Breast epithelium (tissue), 4 donors: ENCODE measurements at places on chromosomes 3 and 15. TPM values are rescaled to one million over a fixed set of nuclear protein-coding genes. Genes with fewer than 3 reads are reported as not detected.

GRCh38 chr3:122313281-122313680 lies 11.8 kb upstream of the CSTA start:
- no peaks in the 10 kb centered on the region for H3K27me3 ChIP-seq
- H3K36me3 ChIP-seq: no peaks in the 10 kb centered on the region
- no peak overlapping the region for H3K4me3 ChIP-seq
- no peaks in the 10 kb centered on the region for H3K4me1 ChIP-seq
- H3K27ac ChIP-seq: no peak overlapping the region

- H3K27ac ChIP-seq: no peak overlapping the region
- H3K27me3 ChIP-seq: no peaks in the 10 kb centered on the region
- no peaks in the 10 kb centered on the region for H3K4me1 ChIP-seq
- H3K4me3 ChIP-seq: no peak overlapping the region
- no peaks in the 10 kb centered on the region for H3K36me3 ChIP-seq
- DNase-seq: no peak
These were observed 3.5 kb downstream of the CHRM5 start for GRCh38 chr15:33971811-33972210.

DNA sequence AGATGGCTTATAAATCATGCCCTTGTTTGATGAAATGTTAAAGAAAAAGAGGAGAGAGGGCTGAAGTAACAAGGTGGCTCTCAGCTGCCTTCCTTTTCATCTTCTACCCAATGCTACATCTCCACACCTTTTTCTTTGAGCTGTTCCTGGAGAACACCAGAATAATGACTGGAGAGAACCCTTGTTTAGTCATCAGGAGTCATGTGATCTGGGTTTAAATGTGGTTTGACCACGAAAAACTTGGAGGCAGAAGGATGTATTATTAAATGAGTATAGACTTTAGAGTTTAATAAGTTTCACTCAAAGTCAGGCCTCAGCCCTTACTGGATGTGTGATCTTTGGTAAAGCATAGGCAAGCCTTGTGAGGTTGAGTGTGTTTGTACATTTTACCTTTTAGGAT lies 230.3 kb upstream of the TBL1XR1 start:
- no peak overlapping the region for H3K4me3 ChIP-seq
- no peaks in the 10 kb centered on the region for H3K27me3 ChIP-seq
- DNase-seq: no peak
- H3K36me3 ChIP-seq: no peaks in the 10 kb centered on the region
- no peaks in the 10 kb centered on the region for H3K4me1 ChIP-seq

DNA sequence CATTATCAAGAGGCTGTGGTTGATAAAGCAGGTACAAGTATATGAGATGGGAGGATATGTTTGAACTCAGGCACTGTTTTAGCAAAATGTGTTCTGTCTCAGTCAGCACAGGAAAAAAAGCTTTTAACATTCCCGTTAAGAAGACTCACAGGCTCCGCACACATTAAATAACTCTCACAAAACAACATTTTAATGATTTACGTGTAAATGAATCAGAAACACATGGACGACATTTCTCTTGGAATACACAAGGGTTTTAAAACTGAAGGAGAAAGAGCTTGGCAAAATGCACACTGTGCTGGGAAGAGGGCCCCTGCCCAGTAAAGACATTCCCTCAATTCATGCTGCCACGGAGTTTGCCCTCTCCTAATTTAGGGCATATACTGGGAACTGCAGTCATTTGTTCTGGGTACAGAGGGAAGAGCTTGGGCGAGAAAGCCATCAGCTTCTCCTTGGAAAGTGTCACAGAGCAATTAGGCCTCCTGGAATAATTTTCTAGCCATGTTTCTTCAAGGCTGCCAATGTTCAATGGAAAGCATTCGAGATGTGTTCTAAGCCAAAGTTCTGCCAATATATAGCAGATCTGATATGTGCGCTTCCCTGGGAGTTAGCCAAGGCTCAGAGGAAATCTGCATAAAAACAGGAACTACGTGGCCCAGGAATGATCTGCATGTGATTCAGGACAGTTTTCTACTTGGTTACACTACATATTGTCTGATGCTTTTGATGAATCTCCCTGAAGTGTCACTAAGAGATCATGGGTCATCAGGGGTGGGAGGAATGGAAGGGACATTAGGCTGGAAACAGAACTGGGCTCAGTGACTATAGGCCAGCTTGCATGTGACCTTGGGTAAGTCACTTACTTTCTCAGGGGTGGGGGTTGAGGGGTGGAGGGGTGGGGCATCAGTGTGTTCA lies 2.2 kb upstream of the MASP1 start:
- H3K27me3 ChIP-seq: no peaks in the 10 kb centered on the region
- no peak overlapping the region for H3K4me3 ChIP-seq
- H3K4me1 ChIP-seq: no peaks in the 10 kb centered on the region
- no peak overlapping the region for H3K27ac ChIP-seq
- no peaks in the 10 kb centered on the region for H3K36me3 ChIP-seq

GRCh38 chr3:14605067-14605466 lies 46.5 kb upstream of the CCDC174 start:
- H3K4me3 ChIP-seq: no peak overlapping the region
- peaks cover 4% of the 10 kb centered on the region for H3K27me3 ChIP-seq
- no peak overlapping the region for H3K27ac ChIP-seq

- no peaks in the 10 kb centered on the region for H3K36me3 ChIP-seq
- H3K27ac ChIP-seq: no peak overlapping the region
- DNase-seq: no peak
- H3K4me3 ChIP-seq: no peak overlapping the region
These were observed 388.2 kb downstream of the LPP start for GRCh38 chr3:188542196-188542595.

- H3K27ac ChIP-seq: no peak overlapping the region
- no peaks in the 10 kb centered on the region for H3K36me3 ChIP-seq
- no peaks in the 10 kb centered on the region for H3K27me3 ChIP-seq
- H3K4me1 ChIP-seq: no peaks in the 10 kb centered on the region
These were observed 413.9 kb downstream of the EPHA3 start for GRCh38 chr3:89521328-89521727.

DNA sequence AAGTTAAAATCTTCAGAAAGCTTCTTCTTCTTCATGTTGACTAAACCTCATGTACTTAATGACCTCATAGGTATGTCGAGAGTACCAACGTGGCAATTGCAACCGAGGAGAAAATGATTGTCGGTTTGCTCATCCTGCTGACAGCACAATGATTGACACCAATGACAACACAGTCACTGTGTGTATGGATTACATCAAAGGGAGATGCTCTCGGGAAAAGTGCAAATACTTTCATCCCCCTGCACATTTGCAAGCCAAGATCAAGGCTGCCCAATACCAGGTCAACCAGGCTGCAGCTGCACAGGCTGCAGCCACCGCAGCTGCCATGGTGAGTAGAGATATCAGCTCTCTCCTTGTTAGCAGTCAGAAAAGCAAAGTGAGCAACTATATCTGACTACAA lies 176.5 kb downstream of the MBNL1 start:
- no peaks in the 10 kb centered on the region for H3K27me3 ChIP-seq
- DNase-seq: no peak
- H3K4me1 ChIP-seq: no peaks in the 10 kb centered on the region
- H3K27ac ChIP-seq: no peak overlapping the region
- H3K4me3 ChIP-seq: no peak overlapping the region

DNA sequence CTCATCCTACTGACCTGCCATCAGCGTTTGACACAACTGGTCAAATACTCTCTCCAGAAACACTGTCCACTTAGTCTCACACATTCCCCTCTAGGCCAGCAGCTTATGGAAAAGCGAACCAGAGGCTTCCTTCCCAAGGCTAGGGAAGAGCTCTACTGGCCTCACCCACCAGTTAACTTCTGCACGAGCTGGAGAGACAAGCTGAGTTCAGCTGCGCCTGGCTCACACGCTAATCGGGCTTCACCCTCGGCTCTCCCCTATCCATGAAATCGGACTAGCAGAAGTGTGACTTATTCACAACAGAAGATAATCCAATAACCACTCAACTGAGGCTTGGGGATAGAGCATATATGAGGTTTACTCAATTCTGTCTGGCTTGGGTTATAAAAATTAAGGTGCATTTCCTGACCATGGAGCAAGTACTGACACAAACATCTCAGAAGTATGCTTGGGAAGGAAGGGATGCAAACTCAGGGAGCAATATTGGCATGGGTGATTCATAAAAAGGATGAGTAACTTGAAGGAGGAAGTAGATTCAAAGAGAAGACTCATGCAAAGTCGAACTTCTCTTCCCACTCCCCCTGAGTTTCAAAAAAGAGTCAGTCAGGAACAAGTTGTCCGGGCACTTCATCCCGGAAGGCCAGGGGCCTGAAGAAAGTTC lies 73.1 kb downstream of the XXYLT1 start:
- no peaks in the 10 kb centered on the region for H3K4me1 ChIP-seq
- H3K36me3 ChIP-seq: no peaks in the 10 kb centered on the region
- no peak overlapping the region for H3K27ac ChIP-seq

DNA sequence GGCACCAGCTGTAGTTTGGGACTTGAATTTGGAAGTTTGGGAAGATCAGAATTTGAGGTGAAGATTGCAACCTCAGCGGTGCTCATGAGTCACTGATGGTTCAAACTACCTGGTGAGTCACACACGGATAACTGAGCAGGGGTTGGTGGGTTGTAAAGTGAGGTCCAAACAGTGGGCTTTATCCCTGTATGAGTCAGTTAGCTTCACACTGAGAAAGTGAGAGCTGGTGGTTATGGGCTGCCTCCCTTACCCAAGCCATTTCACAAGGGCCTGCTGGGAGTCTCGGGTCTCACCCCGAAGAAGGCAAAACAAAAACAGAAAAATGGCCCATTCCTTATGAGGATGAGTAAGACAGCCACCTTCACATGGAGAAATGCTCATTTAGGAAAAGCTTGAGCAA lies 77.0 kb downstream of the ITGA11 start:
- H3K36me3 ChIP-seq: no peaks in the 10 kb centered on the region
- H3K27ac ChIP-seq: peak overlapping the region; percentile 18
- no peak for DNase-seq
- H3K4me1 ChIP-seq: peaks cover 5% of the 10 kb centered on the region

DNA sequence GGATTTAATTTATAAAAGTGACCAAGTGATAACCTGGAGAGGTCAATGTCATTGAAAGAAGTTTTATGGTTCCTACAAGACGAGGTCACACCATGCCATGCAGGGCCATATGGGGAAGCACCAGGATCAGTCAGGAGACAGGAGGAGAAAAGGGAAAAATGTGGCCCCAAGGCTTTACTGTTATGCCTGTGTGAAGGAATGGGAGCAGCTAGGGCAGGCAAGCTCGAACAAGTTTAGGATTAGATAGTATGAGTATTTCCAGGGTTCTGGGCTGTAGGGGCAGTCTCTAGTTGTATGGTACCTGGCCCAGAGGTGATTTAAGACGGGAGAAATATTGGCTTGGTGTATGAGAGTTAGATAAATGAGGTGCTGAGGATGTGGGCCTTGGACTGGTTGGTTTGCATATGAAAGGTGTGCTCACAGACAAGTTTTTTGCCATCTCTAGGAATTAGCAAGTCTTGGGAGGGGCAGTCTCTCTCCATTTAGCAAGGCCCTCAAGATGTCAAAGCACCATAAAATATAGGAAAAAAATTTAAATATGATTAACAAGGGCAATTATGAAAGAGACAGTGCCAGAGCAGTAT lies 36.3 kb upstream of the DCLK3 start:
- no peaks in the 10 kb centered on the region for H3K36me3 ChIP-seq
- no peaks in the 10 kb centered on the region for H3K4me1 ChIP-seq
- no peak overlapping the region for H3K4me3 ChIP-seq

GRCh38 chr15:89751748-89752147 lies 699 bp upstream of the MESP1 start:
- H3K4me1 ChIP-seq: peaks cover 13% of the 10 kb centered on the region
- H3K27me3 ChIP-seq: no peaks in the 10 kb centered on the region
- no peaks in the 10 kb centered on the region for H3K36me3 ChIP-seq
- H3K4me3 ChIP-seq: no peak overlapping the region

GRCh38 chr3:78941587-78941986 lies 826.2 kb downstream of the ROBO1 start:
- DNase-seq: no peak
- H3K4me3 ChIP-seq: no peak overlapping the region
- H3K4me1 ChIP-seq: no peaks in the 10 kb centered on the region

- H3K27ac ChIP-seq: no peak overlapping the region
- no peaks in the 10 kb centered on the region for H3K4me1 ChIP-seq
- H3K36me3 ChIP-seq: no peaks in the 10 kb centered on the region
- H3K27me3 ChIP-seq: no peaks in the 10 kb centered on the region
- no peak overlapping the region for H3K4me3 ChIP-seq
- no peak for DNase-seq
These were observed 17.1 kb upstream of the MRPS22 start for GRCh38 chr3:139326707-139327106.

DNA sequence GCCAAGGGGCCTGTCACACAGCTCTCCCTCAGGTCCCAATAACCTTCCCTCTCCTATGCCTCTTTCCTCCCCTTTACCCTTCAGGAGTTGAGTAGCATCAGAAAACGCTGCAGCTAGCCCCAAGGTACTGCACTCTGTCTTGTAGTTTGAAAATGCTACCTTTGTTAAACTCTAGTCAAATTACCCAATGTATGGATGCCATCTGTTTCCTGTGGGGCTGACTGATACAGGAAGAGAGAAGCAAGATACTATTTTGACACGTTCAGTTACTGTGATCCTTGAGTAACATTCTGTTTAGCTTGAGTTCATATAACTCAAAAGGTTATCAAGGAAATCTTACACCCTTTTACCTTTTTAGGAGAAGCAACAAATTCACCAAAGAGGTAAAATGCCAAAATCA lies 493.1 kb downstream of the FHIT start:
- H3K27ac ChIP-seq: no peak overlapping the region
- H3K4me1 ChIP-seq: no peaks in the 10 kb centered on the region
- no peak overlapping the region for H3K4me3 ChIP-seq
- no peaks in the 10 kb centered on the region for H3K36me3 ChIP-seq

GRCh38 chr3:126848991-126849390 lies 133.9 kb upstream of the PLXNA1 start:
- no peak overlapping the region for H3K27ac ChIP-seq
- no peak for DNase-seq
- H3K36me3 ChIP-seq: no peaks in the 10 kb centered on the region

DNA sequence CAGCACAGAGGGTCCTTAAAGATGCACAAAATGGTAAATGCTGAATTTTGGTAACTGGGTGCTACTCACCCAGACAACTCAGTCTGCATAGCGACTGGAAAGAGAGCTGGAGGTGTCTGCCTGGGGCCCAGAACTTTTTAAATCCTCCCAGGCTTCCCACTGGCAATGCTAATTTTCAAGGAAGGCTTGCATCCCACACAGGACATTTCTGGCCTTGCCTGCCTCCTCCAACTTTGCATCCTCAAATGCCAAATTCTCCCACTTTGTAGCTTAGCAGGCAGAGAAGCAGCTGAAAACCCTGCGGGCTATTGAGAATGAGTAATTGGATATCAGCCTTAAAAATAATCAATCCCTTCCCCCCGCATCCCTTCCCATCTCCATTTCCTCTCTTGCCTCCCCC lies 656.6 kb upstream of the ADAMTS9 start:
- no peak overlapping the region for H3K27ac ChIP-seq
- H3K27me3 ChIP-seq: no peaks in the 10 kb centered on the region
- no peak overlapping the region for H3K4me3 ChIP-seq
- H3K4me1 ChIP-seq: no peaks in the 10 kb centered on the region

The RBPMS2 gene
- total RNA-seq: not detected

The SORD gene
- 12.9 TPM for total RNA-seq

The KCNMB3 gene
- total RNA-seq: 3.7 TPM

The PIK3CA gene
- total RNA-seq: 34.1 TPM

The BLM gene
- 0.33 TPM for total RNA-seq

The REC114 gene
- total RNA-seq: not detected

The BUB1B gene
- 1.9 TPM for total RNA-seq

The COPG1 gene
- total RNA-seq: 121 TPM

The ANKRD63 gene
- total RNA-seq: not detected
